LHCN-M2 (cell line): ENCODE measurements at places on chromosomes 2 and 18. TPM values are rescaled to one million over a fixed set of nuclear protein-coding genes. Genes with fewer than 3 reads are reported as not detected.

The C2orf78 gene
- 0.06 TPM in 1 of 2 replicates, not detected in the other for total RNA-seq

DNA sequence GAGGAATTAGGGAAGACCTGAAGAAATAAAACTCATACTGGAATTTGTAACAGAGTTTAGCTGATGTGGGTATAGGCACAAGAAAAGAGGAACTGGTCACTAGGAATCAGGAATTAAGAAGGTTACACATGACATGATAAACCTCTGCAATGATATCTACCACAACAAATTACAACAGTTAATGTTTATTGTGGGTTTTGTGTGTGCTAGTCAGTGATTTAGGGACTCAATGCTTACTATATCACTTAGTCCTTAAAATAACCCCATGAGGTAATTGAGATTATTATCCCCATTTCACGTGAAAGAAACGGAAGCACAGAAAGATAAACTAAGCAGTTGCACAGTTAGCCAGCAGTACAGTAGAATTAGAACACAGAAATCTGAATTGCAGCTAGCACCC, 415.8 kb upstream of the ZEB2 start:
- DNase-seq, result no peak

The SUMO1 gene
- total RNA-seq, result 113 and 133 TPM in 2 replicates

The TFCP2L1 gene
- 0.06 TPM in 1 of 2 replicates, not detected in the other for total RNA-seq

The GPAT2 gene
- not detected in 2 replicates for total RNA-seq

DNA sequence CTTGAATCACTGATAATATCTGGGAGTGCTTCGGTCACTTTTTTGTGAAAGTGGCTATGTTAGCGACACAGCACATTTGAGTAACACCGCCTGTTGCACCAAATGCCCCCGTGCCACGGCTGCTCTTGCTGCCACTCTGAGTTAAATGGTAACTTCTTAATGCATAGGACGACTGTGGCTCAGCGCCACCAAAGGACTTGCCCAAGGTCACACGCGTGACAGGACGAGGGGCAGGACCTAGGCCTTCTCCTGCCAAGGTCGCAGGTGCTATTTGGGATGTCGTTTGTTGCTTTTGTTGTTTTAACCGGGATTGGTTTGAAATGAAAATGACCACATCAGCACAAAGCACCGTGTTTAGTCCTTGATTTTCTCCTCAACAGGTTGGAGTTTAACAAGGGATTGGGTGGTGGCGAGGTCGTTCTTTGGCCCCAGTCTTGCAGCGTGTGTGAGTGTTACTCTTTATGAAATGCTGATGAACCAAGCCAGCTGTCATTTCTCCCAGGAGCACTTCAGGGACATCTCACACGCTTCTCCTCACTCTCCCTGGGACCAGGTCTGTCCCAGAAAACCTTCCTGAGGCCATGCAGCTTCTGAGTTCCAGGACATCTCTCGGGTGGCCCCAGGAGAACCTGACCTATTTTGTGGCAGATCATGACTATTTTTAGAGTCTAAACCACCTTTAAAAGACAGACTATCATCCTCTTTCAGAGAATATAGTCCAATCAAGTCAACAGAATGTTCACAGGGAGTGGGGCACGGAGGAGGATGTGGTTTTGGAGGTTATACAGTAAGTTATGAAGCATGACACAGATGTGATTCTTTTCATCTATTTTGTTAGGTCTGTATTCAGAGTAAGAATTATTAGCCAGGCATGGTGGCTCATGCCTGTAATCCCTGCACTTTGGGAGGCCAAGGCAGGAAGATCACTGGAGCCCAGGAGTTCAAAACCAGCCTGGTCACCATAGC, 49.9 kb downstream of the MTCL1 start:
- DNase-seq, result peak; percentile 84

DNA sequence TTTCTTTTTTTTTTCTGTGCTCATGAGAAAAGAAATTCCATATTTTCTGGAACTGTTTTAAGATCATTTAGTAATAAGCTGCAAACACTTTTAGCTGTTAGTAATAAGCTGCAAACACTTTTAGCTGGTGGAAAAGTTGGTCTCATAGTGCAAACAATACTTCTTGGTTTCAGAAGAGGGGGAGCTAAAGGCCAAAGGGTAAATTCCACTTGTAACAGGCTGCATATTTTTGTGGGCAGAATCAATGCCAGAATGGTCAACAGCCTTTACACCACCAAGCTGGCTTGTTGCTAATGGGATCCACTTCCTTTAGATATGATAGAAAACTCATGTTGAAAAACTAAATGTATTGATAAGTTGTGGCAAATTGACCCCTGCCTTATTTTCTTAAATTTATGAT, 356.8 kb downstream of the NR4A2 start:
- DNase-seq, result no peak

DNA sequence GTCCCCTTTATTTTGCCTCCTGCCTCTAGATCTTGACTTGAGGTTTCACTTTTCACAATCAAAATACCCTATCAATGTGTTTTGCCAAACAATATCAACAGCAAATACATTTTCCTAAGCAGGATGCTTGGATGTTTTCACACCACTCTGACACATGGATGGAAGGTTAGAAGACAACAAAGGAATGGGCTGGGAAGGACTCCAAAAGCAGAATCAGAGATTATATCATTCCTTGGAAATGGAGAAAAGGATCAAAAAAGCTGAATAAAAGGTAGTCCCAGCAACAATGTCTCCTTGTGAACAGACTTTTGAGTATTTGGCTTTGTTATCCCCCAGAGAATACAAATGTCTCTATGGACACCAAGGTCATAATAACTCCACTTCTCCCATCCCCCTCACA, 170.8 kb downstream of the ETAA1 start:
- DNase-seq, result no peak

DNA sequence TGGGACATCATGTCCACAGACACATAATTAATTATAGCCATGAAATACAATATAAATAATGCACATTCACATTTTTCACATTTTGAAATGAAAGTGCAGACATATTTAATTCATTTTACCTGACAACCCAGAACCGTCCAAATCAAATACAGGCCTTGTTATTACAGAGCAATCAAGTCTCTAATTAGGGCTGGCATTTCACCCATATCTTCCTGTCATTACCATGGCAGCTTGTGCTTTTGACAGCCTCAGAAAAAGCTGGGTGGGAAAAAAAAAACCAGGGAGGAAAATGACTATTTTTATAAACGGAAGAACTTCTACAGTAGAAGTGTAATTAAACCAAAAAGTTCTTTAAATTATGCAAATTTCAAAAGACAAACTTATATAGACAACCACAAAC, 436.4 kb downstream of the FBXO15 start:
- no peak for DNase-seq

The ATP5F1A gene
- 607 and 704 TPM in 2 replicates for total RNA-seq

DNA sequence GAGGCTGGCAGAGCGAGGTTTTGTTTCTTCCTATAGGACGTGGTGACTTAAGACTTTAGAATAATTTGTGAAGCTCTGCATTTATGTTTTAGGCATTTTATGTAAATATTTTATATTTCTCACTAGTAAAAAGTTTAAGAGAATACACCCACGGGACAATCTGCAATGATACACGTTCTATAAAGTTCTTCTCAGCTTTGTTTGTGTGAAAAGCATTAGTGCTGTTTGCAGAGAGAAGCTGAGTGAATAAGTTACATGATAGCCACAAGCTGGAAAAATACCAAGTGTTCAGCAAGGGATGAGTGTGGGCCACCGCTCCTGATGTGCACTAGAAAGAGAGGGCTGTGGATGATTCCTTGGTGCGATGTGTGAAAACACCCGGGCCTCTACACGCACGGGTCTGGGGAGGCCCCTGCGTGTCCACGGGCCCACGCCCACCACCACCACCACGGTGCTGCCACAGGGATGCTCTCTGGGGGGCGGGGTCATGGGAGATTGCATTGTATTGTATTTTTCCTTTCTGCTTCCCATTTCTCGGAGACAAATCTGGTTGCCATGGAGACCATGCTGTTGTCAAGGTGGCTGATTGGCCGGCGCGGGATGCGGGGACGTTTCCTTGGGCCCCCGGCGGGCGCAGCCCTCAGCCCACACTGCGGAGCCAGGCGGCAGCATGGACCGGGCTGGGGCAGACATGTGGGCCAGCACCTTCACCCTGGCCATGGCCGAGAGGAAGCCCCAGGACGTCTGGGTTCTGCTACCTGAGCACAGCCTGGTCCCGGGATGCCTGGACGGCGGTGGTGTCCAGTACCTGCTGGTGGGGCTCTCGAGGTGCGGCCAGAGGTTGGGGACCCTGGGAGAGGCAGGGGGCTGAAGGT, at the start of gene RTP5:
TSS of gene RTP5 (plus strand) at position 643 of the 875 bp plus-strand sequence. CDS start at position 671, 28 bp downstream.
- no peak for DNase-seq

DNA sequence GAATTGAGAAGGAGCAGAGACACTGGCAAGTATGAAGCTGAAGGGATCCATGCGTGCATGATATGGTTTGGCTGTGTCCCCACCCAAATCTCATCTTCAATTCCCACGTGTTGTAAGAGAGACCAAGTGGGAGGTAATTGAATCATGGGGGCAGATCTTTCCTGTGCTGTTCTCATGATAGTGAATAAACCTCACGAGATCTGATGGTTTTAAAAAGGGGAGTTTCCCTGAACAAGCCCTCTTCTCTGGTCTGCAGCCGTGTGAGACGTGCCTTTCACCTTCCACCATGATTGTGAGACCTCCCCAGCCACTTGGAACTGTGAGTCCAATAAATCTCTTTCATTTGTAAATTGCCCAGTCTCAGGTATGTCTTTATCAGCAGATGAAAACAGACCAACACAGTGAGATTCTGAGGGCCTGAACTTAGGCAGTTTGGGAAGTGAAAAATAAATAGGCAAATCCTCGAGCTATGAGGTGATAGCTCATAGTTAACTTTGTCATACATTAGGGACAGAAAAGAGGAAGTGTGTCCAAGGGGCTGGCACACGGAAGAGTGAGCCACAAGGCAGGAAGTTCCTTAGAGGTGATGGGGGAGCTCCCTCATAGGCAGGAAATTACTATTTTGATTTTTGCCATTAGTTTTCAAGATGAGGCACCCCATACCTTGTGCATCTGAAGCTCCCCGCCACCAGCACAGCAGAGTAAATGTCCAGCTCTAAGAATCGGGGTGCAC, 658.8 kb upstream of the ID2 start:
- no peak for DNase-seq
